ENCODE measurements at places on chromosomes 12 and 14.

- no peak for DNase-seq
These were observed 197.8 kb upstream of the PZP start for GRCh38 chr12:9405886-9406563.

DNA sequence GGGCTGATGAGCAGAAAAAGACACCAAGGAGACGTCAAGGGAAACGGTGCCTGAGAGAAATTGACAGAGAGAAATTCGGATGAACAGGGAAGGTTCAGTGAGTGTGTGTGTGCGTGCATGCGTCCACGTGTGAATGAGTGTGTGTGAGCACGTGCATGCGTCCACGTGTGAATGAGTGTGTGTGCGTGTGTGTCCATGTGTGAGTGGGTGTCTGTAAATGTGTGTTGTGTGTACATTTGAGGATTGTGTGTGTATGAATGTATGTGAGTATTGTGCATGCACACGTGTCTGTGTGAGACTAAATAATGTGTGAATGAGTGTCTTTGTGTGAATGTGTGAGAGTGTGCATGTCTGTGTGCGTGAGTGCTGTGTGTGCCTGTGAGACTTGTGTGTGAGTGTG is 137.4 kb upstream of the MED13L start:
- no peak for DNase-seq

DNA sequence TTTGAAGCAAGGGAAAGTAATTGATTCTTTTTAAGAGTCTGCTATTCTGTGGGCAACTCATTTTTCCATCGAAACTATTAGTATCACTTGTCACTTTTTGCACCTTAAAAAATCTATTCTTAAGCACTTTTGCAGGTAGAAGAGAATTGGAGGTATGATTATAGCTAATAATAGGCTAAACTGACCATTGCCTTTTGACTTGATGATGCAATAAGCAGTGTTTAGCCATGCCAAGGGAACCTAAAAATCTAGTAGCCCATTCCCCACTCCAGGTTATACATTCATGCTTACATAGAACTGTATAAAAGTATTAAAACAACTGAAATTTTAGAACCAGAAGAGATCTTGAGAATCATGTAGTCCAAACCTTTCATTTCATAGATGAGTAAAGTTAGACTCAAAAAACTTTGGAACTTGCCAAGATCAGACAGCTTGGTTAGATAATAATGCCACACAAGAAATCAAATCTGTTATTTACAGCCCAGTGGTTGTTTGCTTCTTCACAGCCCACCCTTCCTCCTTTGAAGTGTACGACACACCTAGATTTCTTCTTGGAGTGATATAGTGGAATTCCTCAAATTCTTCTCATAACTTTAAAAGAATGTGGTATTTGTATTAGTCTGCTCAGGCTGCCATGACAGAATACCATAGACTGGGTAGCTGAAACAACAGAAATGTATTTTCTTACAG is 21.7 kb upstream of the GARIN2 start:
- DNase-seq: no peak

DNA sequence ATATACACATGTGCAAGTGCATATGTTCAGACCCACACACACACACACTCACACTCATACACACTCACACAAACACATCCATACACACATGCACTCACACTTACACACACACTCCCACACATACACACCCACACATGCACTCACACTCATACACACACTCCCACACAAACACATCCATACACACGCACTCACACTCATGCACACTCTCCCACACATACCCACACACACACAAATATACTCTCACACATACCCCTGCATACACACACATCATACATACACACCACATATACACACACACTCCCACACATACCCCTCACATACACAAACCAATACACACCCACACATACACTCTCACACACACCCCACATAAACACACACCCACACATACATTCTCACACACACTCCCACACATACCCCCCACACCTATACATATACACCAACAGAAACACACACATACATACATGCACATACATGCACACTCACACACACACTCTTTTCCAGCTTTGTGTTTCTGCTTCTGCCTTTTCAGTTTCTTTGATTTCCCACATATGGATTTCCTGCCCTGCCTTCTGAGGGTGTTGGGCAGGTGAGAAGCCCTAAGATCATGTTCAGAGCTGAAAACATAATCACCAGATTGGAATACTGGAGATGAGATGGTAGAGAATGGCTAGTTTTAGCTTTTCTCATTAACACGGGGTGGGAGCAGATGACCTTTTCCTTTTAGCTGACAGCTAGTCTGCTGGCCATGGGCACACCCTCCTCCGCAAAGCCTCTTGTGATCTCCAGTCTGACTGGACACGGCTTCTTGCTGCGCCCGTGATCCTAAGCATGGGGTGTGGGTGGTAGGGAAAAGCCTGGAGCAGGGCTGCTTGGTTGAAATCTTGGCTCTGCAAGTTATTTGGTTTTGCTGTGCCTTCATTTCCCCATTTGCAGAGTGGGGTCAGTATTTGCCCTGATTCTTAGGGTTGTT is 214.0 kb downstream of the CHST11 start:
- no peak for DNase-seq

DNA sequence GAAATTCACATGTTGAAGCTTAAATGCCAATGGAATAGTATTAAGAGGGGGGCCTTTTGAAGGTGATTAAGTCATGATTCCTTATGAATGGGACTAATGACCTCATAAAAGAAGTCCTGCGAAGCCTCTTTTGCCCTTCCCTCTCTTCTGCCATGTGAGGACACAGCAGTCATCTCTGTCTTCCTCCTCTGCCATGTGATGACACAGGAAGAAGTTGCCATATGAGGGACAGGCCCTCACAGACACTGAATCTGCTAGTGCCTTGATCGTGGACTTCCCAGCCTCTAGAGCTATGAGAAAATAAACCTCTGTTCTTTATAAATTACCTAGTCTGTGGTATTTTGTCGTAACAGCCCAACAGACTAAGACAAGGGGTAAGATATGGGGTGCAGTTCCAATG is 100.7 kb downstream of the VCPKMT start:
- no peak for DNase-seq

DNA sequence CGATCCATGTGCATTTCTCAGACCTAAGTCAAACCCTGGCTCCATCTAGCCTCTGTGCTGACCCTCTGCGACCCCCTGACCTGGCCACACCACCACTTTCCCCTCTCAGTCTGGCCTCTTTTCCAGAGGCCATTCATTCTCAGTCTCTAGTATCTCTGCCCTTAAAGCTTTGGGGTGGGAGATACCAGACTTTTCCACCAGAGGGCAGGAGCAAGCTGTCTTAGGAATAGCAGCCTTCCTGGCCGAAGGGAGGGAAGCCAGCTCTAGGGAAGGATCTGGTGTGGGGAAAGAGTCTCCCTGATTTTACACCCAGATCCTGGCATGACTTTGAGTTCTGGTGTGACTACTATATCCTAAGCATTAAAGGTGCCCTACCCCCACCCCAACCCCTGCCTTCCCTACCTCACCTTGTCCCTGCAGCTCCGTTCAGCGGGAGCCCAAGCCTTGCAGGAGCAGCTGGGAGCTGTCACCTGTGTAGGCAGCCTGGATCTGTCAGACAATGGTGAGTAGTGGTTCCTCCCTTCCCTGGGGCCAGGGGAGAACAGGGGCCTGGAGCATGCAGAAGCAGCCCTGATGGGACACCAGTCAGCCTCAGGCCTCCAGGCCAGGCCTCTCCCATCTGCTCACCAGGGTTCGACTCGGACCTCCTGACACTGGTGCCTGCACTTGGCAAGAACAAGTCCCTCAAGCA is 6.6 kb downstream of the CARMIL3 start:
- DNase-seq: peak; percentile 18

DNA sequence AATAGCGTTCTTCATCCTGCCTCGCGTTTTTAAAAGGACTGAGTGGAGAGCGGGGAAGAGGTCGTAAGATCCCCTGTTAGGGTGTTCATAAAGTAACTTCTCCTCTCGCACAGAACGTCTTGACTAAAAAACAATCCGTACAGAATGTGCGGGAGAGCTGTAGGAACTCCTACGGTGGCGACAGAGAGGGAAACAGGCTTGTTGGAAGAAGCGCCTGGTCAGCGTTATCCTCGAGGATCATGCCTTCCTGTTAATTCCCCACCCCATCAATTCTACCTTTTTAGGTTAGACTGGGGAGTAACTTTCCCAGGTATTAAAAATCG is 399 bp upstream of the WASHC4 start:
- DNase-seq: no peak

DNA sequence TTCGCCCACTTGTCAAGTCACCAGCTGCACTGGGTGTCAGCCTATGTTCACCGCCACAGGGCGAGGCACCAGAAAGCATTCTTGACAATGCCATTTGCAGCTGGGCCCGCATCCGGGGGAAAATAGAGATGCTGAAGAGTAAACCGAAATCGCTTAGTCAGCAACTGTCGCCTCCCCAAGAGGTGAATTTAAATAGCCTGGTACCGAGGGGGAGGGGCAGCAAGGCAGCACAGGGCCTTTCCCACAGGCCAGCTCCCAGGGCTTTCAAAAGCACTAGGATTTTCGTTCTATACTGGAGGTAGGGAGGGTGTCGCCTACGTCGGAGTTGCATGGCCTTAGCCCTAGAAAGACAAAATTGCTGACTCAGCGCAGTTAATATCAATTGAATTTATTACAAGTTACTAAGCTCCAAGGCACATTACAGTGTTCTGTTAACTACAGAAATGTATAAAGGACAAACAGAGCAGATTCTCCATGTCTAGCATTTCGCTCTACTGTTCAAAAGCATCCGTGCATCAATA is 4.3 kb downstream of the IRF2BPL start:
- no peak for DNase-seq

DNA sequence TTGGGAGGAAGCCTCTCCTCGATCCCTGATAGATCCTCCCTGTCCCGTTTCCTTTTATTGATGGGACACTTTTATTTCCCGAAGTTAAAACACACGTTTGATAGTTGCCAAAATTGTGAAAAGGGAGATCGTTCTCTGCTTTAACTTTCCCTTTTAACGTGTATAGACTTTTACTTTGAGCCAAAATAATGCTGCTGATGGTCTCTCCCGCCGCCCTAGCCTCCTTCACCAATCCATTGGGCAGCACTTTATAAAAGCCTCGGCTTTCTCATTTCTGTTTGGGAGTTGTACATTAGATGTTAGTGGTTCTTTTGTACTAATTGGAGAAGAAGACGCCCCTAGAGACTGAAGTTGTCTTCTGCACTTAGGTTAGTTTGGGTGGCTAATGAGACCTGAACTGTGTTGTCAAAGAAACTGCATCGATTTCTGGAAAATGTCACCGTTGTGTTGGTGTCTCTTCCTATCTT is 1.4 kb downstream of the TMTC2 start:
- no peak for DNase-seq

GRCh38 chr12:6941782-6942181 is 1.8 kb upstream of the RNU7-1 start:
- no peak for DNase-seq

- DNase-seq: peak; percentile 84
These were observed at the start of gene RPL41 for GRCh38 chr12:56116267-56117081. TSS of gene RPL41 (plus strand) at chr12:56116633.

DNA sequence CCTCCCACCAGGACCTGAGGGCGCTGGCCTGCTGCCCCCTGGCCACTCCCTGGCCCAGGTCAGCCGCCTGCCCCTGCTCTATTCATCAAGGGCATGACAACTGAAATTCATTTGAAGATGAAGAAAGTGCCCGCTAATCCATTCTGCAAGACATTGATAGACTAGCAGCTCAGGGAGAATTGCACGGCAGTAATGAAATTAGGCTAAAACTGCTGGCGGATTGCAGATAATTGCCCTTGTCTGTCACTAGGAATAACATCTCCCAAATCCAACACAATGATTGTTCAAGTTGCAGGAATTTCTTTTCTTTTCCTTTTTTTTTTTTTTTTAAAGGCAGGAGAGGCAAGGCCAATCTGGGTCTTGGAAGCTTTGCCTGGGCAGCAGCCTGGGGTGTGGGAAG is 44.5 kb downstream of the MVK start:
- DNase-seq: no peak

DNA sequence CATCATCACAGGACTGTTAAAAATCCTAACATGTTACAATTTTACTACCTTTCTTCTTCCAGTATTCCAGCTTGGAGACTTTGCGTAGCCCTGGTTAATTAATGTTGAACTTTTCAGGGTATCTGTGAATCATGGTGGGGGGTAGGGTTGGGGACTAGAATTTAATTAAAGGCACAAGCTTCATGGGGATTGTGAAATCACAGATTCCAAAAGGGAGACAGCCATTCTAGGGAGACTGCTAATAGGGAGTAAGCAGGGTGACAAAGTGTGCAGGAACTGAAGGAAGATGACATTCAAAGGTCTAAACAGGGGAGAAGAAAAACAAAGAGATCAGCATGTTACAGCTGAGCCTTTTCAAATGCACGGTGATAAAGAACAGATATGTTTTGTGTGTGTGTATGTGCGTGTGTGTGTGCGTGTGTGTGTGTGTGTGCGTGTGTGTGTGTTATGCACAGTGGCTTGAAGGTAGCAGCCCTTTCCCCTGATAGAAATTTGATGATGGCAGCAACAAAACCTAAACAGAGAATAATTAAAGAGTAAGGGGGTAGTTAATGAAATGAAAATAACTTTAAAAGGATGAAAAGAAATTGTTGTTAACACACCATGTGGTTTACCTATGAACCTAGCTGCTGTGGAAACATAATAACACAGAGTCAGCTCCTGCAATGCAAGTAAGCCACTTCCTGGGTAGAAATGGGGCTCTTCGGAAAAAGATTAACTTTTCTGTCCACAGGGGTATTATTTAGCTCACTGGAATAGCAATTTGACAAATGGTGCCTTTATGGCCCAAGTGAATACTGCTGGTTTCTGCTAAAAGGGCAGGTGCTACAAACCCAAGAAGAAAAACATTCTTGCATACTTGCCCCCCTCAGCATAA is 581.7 kb downstream of the DIO2 start:
- DNase-seq: no peak

DNA sequence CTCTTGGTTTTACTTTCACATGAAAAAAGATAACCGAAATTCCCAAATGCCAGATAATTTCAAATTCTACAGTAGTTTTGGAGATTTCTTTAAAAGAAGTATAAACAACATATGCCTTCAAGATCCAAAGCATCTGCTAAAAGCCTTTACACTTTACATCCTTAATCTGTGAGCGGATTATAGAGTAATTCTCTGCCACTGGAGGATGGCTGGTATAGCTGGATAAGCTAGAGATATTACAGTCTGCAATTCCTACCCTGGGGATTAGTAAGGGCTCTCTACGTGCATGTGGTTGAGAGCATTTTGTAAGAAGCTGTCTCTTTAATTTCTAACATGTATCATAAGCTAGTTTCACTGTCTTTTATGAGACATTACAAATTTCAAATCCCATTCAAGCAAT is 240.3 kb upstream of the HMGA2 start:
- DNase-seq: no peak

GRCh38 chr12:122893208-122894153 is 2.4 kb downstream of the VPS37B start:
- DNase-seq: no peak

GRCh38 chr12:108722463-108722862 is 8.9 kb downstream of the CORO1C start:
- no peak for DNase-seq

DNA sequence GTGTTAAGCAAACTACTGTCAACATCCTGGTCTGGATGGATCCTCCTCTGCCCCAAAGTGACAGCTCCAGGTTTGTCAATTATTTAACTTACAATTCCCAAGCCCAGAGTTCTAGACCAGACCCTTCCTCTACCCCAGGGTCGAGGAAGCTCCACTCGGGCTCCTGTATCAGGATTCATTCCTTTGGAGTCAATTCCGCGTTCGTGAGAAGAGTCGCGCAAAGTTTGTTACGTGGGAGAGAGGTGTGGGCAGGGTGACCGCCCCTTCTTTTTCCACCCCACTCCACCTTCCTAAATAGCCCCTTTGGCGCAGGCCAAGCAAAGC is 479 bp downstream of the SEL1L start:
- no peak for DNase-seq

- no peak for DNase-seq
These were observed 45.3 kb upstream of the ATP23 start for GRCh38 chr12:57896115-57896433.

GRCh38 chr14:79724934-79725717 is 486.2 kb downstream of the DIO2 start:
- no peak for DNase-seq
